ENCODE measurements at places on chromosomes 11 and 22.

DNA sequence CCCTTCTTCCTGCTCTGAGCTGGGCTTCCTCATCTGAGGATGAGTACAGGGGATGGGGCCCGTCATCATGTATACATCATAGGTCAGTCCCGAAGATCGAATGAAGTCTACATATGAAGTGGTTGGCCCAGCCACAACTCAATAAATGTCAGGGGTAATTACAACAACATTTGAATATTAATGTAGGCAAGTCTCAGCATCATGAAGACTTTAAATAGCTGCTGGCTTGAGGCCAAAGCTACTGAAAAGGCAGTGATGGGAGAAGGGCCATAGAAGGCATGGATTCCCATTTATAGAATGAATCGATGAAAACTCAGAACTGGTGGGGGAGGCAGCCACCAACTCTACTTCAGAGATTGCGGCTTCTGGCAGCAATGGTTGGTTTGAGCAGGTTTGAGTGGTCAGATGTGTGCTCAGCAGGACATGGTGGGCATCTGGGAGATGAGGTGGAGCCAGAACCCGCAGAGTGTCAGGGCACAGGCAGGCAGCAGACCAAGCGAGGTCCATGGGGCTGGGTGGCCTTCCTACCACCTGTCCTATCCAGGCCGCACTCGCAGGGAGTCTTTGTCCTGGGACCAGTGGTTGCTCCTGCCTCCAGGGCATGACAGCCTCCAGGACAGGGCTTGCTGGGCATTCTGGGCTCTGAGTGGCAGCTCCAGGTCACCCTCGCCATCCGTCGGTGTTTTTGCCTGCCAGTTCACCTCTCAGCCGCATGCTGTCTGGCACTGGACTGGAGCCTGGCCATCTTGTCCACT, 919.1 kb downstream of the TBC1D22A start:
- DNase-seq = no peak

GRCh38 chr22:43238526-43239006, 51.6 kb upstream of the TTLL12 start:
- no peak for DNase-seq

- no peak for DNase-seq
Measured at GRCh38 chr22:44204739-44205515, 24.2 kb downstream of the PARVG start.

DNA sequence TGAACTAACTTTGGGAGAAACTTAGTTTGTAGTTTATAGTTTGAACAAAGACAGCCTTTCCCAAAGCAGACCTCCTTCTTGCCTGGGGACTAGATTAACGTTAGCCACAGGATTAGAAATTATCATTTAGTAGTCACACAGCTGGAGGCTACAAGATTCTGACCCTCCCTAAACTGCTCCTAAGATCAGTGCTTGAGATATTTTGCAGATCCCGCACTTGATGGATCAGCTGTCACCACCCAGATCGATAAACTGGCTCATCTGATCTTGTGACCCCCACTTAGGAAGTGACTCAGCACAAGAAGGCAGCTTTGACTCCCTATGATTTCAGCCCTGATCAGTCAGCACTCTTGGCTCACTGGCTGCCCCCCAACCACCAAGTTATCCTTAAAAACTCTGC, 1.6 kb downstream of the SLC22A24 start:
- DNase-seq = no peak

GRCh38 chr11:44774108-44774507, 47.3 kb downstream of the TSPAN18 start:
- no peak for DNase-seq

GRCh38 chr11:64846998-64847666, 2.7 kb upstream of the CDC42BPG start:
- peak; percentile 80 for DNase-seq

GRCh38 chr11:59510941-59511589, at the start of gene OR4D9:
Gene OR4D9, plus strand, starts transcription at chr11:59511539. Its CDS starts 3,374 bp downstream, at chr11:59514913.
- no peak for DNase-seq

- no peak for DNase-seq
Measured at GRCh38 chr11:44601471-44602370, 36.3 kb downstream of the CD82 start.
